ENCODE measurements at places on chromosomes 13 and 19. TPM values are rescaled to one million over a fixed set of nuclear protein-coding genes. Genes with fewer than 3 reads are reported as not detected.

The NAPSA gene
- total RNA-seq, result 18.3 TPM

DNA sequence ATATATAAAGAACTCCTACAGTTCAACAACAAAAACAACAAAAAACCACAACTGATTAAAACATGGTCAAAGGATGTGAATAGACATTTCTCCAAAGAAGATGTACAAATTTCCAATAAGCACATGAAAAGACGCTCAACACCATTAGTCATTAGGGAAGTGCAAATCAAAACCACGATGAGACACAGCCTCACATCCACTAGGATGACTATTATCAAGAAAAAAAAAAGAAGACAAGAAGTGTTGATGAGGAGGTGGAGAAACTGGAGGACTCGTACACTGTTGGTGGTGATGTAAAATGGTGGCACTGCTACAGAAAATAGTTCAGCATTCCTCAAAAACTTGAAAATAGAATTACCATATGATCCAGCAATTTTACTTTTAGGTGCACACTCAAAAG, 61.0 kb upstream of the SOX1 start:
- no peak for DNase-seq

- DNase-seq, result no peak
Measured at GRCh38 chr19:39512988-39513387, 2.0 kb upstream of the SELENOV start.

DNA sequence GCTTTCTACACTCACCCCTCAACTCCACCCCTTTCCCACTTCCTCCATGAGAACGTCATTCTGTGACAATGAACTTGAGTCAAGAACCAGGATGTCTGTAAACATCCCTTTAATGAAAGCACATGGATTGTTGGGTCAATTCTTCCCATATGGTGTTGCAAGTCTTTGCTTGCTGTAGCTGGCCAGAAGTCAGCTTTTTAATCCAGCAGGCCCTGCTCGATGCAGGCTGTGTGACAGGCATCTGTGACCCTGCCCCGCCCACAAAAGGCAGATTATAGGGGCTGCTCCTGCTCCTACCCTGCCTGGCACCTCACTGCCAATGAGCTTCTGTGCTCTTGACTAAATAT, 78.0 kb downstream of the STARD13 start:
- DNase-seq, result no peak

The IGFL1 gene
- not detected for total RNA-seq

The C19orf38 gene
- total RNA-seq, result 1.2 TPM

The KLF1 gene
- 0.32 TPM for total RNA-seq

The SPIB gene
- total RNA-seq, result 0.68 TPM

DNA sequence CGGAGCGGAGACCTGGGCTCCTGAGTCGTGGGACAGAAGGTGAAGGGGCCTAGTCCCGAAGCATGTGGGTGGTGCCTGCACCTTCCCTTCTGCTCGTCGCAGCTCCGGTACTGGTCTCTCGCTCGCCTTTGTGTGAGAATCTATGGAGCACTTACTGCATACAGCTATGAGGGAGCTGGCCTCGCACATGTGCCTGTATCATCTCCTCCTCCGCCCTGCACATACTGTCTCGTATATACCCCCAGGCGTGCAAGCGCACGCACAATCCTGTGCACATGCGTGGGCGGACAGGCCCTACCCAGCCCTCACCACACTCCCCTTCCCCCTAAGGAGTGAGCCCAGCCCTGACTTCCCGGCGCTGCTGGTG, 8.7 kb downstream of the PIK3R2 start:
- DNase-seq, result no peak

- DNase-seq, result no peak
Measured at GRCh38 chr13:93788456-93788855, 561.8 kb downstream of the GPC6 start.

DNA sequence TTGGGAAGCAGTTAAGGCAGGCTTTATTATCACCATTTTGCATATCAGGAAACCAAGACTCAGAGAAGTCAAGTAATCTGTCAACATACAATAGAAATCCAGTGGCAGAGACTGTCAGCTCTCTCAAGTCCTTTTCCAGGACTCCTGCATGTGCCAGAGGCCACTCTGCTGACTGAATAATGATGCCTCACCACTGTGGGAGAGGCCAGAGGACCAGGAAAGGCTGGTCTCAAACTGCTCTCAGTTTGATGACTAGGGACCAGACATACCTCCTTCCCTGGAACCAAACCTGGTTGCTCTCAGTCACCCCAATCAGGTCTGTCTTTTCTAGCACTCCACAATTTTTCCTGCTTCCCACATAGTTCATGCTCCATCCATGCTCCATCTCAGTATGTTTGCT, 8.0 kb downstream of the RNASEH2B start:
- no peak for DNase-seq

The ETHE1 gene
- 50.9 TPM for total RNA-seq

DNA sequence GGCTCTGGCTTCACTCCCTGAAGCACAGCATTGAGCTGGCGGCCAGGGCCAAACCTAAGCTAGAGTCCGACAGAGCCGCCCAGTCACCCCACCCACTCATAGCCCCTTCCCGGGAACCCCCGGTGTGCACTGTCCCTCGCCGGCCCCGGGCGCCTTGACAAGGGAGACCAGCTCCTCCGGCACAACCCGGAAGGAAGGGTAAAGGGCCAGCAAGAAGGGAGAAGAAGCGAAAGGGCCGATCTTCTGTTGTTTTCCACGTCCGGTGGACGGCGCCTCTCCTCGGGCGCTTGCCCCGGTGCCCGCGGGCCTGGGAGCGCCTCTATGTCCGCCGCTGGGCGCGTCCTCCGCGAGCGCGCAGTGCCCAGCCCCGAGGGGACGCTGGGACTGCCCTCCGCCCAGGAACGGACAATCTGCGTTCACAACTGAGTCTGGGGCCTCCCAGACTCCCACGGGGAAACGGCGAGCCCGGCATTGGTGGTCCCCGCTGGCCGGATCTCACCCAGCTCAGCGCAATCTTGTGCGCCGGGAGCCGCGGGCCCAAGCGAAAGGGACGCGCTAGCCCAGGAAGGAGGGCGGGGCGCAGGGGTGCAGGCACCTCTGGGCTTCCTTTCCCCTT, 172.5 kb upstream of the MIR17HG start:
- no peak for DNase-seq

DNA sequence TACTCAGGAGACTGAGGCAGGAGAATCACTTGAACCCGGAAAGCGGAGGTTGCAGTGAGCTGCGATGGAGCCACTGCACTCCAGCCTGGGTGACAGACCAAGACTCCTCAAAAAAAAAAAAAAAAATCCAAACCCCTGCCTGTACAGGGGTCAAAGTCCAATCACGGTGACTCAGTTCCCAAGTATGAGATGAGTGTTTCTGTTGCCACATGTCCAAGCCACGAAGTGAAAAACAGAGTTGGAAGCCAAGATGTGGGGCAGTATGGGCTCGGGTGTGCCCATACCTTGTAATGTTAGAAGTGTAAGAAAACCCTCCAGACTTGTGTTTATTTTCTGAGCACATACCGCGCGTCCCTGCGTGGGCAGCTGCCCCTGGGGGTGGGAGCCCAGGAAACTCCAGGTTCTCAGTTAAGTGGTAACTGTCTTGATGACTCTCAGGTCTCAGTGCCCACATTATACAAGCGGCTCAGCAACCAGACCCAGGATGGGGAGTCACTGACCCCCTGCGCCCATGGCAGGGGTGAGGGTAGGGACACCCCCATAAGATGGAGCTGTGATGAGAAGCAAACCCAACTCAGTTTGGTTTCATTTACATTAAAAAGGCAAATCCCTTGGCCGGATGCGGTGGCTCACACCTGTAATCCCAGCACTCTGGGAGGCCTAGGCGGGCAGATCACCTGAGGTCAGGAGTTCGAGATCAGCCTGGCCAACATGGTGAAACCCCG, 1.2 kb upstream of the GPX4 start:
- DNase-seq, result peak; percentile 93

DNA sequence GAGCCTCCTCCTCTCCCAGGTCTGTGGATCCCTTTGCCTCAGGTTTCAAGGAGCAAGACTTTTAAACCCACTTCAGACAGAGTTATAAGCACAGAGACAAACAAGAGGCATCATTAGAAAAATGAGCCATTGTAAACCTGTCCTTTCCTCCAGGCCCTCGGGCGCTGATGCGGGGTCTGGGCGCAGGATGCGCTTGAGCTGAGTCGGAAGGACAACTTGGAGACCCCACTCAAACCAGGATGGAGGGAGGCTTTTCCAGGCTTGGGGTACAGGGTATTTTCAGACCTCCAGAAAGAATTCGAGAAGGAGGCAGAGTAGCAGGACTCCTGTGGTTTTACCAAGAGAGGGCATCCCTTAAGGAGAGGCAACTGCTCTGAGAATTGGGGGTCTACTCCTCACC, 155.6 kb downstream of the NUFIP1 start:
- no peak for DNase-seq

DNA sequence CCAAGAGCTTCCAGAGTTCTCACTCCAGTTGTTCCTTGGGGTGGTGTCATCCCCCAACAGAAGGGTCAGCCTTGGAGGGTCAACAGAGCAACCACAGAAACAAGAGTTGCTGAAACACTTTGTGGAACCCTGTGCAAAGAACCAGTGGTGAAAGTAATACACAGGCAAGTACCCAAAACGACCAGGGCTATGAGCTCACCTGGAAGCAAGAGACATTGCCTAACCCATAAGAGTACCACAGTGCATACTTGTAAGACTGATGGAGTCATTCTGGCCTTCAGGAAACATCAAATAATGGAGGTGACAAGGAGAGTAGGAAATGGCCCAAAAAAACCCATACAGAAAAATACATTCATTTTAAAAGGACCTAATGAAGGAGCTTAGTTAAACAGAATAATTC, 184.3 kb upstream of the TSC22D1 start:
- DNase-seq, result no peak

The CEACAM16 gene
- not detected for total RNA-seq
